ENCODE measurements at places on chromosomes 12 and 14. TPM values are rescaled to one million over a fixed set of nuclear protein-coding genes. Genes with fewer than 3 reads are reported as not detected.

The B4GALNT3 gene
- total RNA-seq = 0.17 TPM

The LMNTD1 gene
- total RNA-seq = not detected

The AKAP6 gene
- total RNA-seq = 0.53 TPM

The GALNT6 gene
- 24.4 TPM for total RNA-seq

The KLRC1 gene
- not detected for total RNA-seq

The BORCS5 gene
- total RNA-seq = 22.7 TPM

The GDF11 gene
- 6.4 TPM for total RNA-seq

The SBNO1 gene
- 48.6 TPM for total RNA-seq

The KRT77 gene
- not detected for total RNA-seq

The KRT82 gene
- not detected for total RNA-seq

The CCDC38 gene
- total RNA-seq = 0.42 TPM

The TEP1 gene
- total RNA-seq = 120 TPM

The KRT74 gene
- total RNA-seq = not detected

The PGF gene
- total RNA-seq = not detected

The E2F7 gene
- 0.95 TPM for total RNA-seq

The KLC1 gene
- total RNA-seq = 153 TPM

The B4GALNT1 gene
- total RNA-seq = 0.51 TPM

The TEX52 gene
- total RNA-seq = not detected

The RDH12 gene
- total RNA-seq = not detected

The RIMBP2 gene
- not detected for total RNA-seq

The BCL11B gene
- total RNA-seq = 0.10 TPM

The AKAP5 gene
- 4.3 TPM for total RNA-seq

The NAV3 gene
- not detected for total RNA-seq

The KLRK1 gene
- 0.98 TPM for total RNA-seq

The TMTC2 gene
- 1.5 TPM for total RNA-seq

The TMPRSS12 gene
- not detected for total RNA-seq

The KRT5 gene
- not detected for total RNA-seq

The DHRS4 gene
- total RNA-seq = 16.1 TPM

The KRT71 gene
- total RNA-seq = not detected

The KRT83 gene
- total RNA-seq = not detected

The IAPP gene
- total RNA-seq = not detected

The TMEM117 gene
- total RNA-seq = 4.8 TPM

The TRIM9 gene
- 0.24 TPM for total RNA-seq

The WNT5B gene
- total RNA-seq = 0.69 TPM
